ENCODE measurements at places on chromosomes 2 and 18. TPM values are rescaled to one million over a fixed set of nuclear protein-coding genes. Genes with fewer than 3 reads are reported as not detected.

GRCh38 chr2:47096451-47096850 lies 58.7 kb downstream of the STPG4 start:
- DNase-seq = no peak

GRCh38 chr2:54706622-54707021 lies 16.8 kb upstream of the EML6 start:
- no peak for DNase-seq

- no peak for DNase-seq
These were observed 380.7 kb downstream of the SETBP1 start for GRCh38 chr18:45061359-45061758.

DNA sequence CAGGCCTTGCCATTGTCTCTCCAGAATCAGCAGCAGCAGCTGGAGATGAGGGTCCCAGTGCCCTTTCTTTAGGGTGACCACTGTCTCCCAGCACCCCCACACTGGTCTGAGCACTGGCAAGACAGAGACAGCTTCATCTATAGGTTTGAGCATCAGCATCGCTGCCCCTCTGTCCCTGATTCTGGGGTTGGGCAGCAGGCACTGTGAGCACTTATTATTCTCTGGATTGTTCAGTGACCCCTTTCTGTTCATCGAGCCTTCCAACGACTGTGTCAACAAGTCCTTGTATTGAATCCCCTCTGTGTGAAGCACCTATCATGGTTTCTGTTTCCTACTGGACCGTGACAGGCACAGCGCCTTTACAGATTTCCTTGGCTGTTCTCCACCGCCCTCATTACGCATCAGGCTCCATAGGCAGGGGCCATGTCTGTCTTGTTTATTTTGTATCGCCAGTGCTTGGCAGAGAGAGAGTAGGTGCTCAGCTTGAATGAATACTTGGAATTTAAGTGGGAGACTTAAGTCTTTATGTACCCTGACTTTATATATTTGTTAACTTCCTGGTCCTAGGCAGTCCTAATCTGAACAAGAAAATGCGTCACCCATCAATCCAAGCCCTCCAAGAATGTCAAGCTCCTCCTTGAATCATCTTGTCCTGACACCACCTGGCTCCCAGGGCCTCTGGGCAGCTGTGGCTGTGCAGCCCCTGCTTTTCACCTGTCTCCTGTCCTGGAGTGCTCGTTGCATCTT lies 11.4 kb downstream of the MALL start:
- DNase-seq = peak; percentile 62

- DNase-seq = no peak
These were observed 157.9 kb downstream of the ADCYAP1 start for GRCh38 chr18:1062588-1062987.

DNA sequence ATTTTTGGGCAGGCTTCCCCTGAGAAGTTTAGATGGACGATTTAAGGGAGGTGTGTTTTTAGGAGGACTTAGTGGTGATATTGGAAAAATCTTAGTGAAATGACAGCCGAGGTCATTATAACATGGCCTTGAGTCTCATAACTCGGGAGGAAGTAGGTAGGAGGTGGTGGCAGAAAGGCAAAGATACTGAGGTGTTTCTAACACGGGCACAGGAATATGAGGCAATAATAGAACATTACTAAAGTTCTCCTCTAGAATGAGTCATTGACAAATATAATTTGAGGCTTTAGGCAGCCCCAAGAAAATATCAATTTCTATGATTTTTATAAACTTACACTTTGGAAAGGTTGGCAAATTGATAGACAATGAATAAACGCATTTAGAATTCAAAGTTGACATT lies 146.1 kb upstream of the ZEB2 start:
- DNase-seq = no peak

DNA sequence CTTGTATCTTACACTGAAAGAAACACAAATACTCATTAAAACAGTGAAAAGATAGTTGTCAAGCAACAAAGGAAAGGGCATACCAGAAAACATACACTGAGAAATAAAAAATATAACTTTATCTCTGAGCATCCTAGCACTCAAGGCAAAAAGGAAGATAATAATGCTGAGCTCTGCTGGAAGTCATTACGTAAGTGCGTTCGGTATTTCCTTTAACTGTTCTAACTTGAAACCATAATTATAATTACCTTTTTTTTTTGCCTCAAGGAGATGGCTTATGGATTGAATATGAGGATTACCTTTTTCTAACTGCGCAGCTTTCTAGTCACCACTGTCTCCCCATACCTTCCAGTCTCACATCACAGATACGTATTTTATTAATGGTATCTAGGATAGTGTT lies 308.1 kb downstream of the GBX2 start:
- DNase-seq = no peak

- DNase-seq = peak; percentile 65
These were observed 33.4 kb upstream of the ACSL3 start for GRCh38 chr2:222827417-222827816.

GRCh38 chr2:234863043-234863934 lies 88.5 kb upstream of the SH3BP4 start:
- no peak for DNase-seq

DNA sequence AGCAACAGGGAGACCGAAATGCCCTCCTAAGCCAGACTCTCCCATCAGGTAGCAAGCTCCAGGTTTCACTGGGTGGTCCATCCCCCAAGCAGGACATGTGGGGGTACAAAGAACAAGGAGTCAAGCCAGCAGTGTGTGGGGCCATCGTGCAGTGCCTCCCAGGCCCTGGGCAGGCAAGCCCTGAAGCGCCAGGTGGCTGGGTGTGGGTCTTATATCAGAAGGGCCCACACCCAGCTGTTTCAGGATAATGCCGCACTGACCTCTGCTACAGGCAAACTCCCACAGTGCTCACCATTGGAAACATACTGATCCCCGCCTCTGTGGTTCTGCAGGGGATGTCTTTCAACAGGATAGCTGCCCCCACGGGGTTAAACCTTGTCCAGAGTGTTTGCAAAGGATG lies 174.2 kb upstream of the SMAD2 start:
- DNase-seq = no peak

GRCh38 chr2:61177727-61178549 lies 15.9 kb downstream of the C2orf74 start:
- DNase-seq = no peak

- DNase-seq = no peak
These were observed 24.4 kb downstream of the SGPP2 start for GRCh38 chr2:222448748-222449181.

DNA sequence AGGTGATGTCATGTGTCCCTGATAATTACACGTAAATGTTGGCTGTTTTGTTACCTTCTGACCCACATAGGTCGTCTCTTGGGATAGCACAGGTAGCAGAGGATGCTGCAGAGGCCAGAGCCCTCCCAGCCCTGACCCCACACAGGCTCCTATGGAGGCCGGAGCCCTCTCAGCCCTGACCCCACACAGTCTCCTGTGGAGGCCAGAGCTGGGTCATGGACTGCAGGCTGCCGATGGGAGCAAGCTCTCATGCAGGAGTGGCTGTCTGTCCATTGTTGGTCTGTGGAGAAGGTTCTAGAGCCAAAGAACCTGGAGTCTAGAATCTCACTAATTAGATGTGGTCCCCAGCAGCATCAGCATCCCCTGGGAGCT lies 155.5 kb downstream of the LDLRAD4 start:
- DNase-seq = no peak

DNA sequence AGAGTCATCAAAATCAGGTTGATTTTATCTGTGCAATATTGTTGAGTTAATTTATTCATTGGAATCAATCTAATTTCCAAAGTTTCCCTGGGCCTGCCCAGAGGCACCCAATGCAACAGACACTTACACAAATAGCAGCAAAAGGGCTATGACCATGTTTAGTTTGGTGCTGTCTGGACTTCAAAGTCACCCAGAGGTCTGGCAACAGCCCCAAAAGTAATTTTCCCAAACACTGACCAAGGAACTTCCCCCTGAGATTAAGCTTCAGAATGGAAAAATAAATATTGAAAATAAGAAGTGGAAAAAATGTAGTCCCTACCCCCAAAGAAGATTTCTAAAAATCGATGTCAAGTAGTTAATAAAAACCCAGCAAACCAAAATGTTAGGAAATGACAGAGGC lies 70.9 kb upstream of the RNF152 start:
- DNase-seq = no peak

The MOCOS gene
- 30.4 TPM for total RNA-seq

The LYPD1 gene
- 10.3 TPM for total RNA-seq

The DAW1 gene
- 1.8 TPM for total RNA-seq

The CPSF3 gene
- 52.0 TPM for total RNA-seq

The HOXD8 gene
- 0.39 TPM for total RNA-seq

The CNTNAP5 gene
- not detected for total RNA-seq

The KIF3C gene
- total RNA-seq = 41.2 TPM

The B3GNT7 gene
- 14.0 TPM for total RNA-seq

Measured in PC-9 (cell line).